ENCODE measurements at places on chromosomes 3 and 15.

- no peak for DNase-seq
These were observed 24.4 kb upstream of the THBS1 start for GRCh38 chr15:39556461-39556860.

DNA sequence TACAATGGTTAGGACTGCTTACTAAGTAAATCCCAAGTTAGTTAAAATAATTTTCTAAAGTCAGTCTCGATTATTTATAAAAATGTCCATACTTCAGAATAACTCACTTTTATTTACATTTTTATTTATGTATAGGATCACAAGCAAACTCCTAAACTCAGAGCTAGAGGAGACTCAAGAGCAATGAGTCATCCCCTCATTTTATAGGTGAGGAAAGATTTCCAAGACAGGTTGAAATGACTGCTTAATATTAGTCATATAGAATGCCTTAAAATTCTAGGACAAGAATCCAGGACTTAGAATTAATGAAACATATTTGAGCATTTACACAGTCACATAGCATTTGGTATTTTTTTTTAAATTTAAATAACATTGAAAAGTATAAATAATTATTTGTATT is 983.8 kb downstream of the SI start:
- DNase-seq = no peak

DNA sequence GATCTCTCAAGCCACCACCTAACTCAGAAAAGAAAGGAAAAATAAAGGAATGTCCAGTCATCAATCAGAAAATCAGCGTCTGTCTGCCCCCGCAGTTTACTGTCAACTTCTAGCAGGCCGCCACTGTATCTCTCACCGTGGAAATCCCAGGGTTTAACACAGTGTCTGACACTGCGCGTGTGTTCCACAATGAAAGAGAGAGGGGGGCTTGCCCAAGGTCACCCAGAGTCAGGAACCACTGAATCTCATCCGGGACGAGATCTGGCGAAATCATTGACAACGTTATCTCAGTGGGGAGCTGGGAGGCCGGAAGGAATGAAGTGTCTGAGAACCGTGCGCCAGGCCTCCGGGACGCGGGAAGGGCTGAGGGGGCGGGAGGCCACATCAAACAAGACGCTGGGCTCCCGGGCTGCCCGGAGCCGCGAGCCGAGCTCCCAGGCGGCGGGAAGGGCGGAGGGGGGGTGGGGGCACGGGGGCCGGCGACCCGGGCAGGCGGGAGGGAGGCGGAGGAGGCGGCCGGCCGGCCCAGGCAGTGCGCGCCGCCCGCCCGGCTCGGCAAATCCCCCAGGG is 2.2 kb upstream of the HES1 start:
- DNase-seq = no peak

DNA sequence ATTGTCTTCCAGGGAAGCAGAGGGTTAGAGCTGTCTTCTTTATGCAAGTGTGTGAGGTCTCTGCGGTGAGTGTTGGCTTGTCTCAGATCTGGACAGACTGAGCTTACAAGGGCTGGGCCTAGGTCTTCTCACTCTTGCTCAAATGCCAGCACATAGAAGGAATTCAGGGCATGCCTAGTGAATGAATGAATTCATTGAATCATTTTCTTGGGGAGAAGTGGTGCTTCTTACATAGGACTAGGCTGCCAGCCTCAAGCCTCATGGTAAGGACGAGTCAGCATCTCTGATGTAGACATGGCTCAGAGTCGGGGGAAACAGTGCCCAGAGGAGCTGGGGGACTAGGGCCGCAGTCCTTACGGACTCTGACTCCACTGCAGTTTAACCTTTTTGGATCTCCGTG is 17.2 kb downstream of the MKRN2 start:
- no peak for DNase-seq

DNA sequence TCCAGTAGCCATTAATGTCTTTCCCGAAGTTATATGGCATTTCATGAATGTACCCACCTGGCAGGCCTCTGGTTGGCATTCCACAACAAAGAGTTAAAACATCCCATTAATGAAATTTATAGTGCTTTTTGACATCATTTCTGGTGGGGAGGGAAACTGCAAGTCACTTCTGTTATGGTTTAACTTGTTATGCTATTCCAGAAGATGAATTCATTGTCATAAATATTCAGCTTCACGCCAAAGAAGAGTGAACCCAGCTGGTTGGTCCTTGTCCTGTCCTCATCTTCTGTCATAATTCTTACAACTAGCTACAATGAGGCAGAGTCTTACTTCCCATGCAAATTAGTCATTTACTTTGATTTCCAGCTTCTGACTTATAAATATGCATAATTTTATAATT is 471.5 kb downstream of the FGF12 start:
- DNase-seq = no peak

DNA sequence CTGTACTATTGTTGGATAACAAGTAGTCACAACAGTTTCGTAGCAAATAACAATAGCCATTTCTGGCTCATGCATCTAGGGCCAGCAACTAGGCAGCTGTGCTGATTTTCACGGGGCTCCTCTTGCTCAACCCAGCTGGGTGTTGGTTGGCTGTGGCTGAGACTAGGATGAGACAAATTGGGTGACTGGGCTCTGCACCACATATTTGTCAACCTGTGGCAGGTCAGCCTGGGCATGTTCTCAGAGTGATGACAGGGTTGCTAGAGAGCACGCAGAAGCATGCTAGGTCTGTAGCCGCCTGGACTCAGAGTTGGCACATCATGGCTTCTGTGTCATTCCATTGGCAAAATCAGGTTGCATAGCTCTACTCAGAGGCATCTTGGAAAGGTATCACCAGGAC is 175.9 kb downstream of the OTOL1 start:
- DNase-seq = no peak
